NCI-H2107 (cell line): ENCODE measurements at places on chromosomes 1 and 21.
A peak's percentile ranks its signal among the peaks of the same experiment; 100 is the strongest.

- DNase-seq: no peak
Observed at GRCh38 chr1:23242414-23242813, 25.1 kb upstream of the HTR1D start.

- DNase-seq: no peak
Observed at GRCh38 chr1:223739366-223740037, 27.2 kb downstream of the CAPN2 start.

- DNase-seq: no peak
Observed at GRCh38 chr1:175597969-175598765, 145.2 kb downstream of the TNR start.

DNA sequence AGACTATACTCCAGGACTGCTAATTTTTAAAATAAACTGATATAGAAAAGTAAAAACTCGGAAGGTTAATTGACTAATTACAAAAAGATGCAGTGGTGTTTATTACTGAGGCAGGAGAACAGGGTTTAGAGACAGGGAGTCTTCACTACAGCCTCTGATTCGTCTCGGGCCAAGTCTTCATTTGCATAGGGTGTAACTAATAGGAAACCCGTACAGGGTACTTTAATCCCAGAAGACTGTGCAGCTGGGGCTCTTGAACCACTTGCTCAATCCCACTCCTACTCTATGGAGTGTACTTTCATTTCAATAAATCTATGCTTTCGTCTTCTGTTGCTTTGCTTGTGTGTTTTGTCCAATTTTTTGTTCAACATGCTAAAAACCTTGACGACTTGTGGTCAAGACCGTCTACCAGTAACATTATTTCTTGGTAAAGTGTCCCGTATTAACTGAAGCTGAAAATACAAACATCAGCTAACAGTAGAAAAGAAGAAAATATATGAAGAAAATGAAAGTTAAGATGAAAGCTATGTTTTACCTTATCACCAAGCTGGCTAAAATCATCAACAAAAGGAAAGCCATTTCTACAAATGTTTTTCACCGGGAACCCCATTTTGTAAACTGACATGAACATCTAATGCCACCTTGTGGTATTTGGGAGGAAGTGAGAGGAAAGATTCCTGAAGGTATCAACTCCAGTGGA lies 8.0 kb downstream of the SDHB start:
- DNase-seq: peak; percentile 12

- DNase-seq: no peak
Observed at GRCh38 chr21:41924368-41924754, 29.5 kb downstream of the C2CD2 start.

- no peak for DNase-seq
Observed at GRCh38 chr1:30927448-30927847, 18.9 kb upstream of the SDC3 start.

- no peak for DNase-seq
Observed at GRCh38 chr1:186183970-186184628, 191.0 kb downstream of the TPR start.

- DNase-seq: no peak
Observed at GRCh38 chr21:33401630-33401992, 1.6 kb upstream of the IFNGR2 start.
